ENCODE measurements at places on chromosomes 1 and 21.

GRCh38 chr1:245700631-245701030, 545.8 kb downstream of the KIF26B start:
- DNase-seq: no peak

DNA sequence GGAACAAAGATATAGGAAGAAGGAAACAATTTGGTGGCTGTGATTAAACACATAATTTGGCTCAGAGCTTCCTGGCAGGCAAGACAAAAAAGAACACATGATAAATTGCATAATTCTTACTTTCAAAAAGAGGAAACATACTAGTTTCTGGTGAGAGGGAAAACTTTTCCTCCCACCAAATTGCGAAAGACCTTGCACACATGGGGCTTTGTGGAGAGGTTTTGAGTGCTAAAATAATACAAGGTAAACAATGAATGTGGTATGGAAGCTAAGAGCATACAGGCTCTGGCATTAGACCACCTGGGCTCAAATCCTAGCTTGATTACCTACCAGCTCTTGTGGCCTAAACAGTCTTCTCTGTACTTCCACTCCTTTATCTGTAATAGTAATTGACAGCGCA, 140.2 kb upstream of the HOOK1 start:
- no peak for DNase-seq

DNA sequence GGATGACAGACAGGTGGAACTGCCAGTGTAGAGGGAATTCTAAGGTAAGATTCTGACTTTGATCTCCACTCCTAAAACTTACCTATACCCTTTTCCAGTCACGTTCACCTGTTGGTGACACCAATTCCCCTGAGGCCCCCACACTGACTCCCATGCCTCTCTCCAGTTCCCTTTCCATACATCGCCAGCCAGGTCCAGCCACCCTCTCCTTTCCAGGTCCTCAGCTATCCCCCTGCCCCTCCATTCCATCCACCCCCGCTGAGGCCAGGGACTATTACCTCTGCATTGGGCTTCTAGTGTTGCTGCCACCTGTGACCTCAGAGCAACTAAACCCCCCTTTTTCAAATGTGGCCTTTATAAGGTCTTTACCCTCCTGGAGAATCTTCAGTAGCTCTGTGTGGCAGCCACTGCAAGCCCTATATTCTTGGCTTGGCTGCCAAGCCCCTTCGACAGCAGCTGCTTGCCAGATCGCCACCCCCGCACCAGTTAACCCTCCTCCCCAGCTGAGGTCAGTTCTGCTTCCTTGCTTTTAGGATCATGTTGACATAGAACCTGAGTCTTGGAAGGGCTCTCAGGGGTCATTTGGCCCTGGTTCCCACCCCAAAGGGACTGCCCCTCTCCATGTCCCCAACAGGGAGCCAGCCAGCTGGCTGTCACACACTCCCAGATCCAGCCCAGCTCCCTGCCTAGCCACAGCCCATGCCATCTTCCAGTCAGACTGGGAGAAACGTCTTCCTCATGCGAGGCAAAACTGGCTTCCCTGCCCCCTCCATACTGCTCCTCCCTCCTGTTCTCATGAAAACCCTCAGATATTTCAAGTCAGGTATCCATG, 14.7 kb downstream of the CSF1 start:
- DNase-seq: no peak

DNA sequence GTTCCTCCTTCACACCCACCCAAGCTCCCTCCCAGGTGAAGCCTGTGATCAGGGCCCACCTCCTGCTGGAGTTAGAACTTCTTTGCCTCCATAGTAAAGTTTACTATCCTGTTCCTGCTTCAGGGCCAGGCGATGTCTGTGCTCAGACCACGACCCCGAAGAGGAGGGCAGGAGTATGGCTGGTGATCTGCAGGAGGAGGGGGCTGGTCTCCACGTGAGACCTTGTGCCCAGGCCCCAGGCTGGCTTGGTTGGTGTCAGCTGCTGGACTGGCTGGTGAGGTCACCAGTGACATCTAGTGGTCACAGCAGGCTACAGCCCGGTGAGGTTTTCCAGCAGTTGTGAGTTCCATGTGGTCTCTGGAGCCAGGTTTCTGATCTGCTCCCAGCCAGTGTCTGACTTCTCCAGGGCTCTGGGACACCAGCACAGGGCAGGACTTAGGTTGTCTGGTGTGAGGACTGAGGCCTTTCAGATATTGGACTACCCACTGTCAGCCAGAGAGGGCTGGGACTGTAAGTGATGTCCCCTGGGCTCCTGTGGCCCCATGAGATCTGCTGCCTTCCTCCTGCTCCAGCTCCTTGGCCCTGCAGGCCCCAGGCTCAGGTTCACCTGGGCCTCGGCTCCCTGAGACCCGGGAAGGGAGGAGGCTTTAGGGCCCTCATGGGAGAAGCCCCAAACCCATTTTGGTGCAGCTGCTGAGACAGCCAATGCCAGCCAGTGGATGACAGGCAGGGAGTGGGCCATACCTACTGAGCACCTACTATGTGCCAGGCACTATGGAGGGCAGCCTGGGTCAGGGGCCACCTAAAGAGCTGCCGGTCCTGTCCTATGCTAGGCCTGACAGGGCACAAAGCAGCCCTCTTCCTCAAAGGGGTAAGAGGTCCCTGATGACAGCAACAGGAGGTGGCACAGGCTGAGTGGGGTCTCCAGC, 6.0 kb upstream of the UBL4B start:
- peak; percentile 71 for DNase-seq

DNA sequence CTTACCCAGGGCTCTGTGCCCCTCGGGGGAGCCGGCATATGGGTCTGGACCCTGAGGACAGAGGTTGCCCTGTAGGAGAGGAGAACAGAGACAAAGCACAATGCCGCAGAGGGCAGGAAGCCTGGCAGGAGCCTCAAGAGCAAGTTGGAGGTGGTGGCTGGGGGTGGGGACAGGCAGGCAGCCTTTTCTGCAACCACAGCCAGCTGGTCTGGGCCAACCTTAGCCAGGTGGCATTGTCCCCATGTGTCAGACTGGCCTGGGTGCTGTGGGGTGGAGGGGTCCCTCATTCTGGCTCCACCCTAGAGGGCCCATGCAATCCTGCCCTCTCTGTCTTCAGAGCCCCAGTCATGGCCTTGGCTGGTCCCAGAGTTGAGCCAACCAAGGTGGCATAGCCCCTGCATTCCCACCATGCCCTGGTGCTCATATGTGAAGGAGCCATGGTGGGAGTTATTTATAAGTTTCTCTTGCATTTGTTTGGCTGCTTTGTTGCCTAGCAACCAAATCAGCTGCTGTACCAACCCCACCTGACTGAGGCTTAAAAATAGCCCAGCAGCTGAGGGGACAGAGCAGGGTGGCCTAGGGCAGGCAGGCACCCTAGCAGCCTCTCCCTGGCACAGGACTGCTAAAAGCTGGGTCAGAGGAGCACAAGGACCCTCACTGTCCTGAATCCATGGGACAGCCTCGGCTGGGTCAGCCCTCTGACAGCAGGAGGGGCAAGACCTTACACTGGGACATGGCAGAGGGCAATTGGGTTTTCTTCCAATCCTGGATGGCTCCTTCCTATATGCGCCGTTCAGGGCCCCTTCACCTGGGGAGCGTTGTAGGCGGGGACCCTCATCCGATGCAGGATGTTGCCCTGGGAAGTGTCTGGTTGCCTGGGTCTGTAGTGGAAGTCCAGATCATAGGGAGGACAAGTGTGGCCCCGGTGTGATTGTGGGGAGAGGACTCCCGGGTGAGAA, 19.5 kb downstream of the MAP7D1 start:
- DNase-seq: no peak

DNA sequence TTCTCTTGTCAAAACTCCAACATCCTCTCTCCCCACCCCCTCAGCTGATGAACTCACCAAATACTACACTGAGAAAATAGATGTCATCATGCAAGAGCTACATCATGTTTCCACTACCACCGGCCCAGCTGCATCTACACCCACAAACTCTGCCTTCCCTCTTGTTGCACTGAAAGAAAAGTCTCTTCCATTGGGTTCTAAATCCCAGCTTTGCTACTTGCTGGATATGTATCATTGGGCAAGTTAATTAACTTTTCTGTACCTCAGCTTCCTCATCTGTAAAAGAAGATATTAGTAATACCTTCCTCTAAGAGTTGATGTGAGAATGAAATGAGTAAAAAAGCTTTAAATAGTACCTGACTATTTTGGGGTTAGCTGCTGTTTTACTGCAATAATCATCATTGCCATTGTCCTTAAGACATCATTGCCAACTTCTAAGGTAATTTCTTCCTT, 108.6 kb downstream of the OLFML2B start:
- no peak for DNase-seq

- no peak for DNase-seq
These were observed 252.6 kb downstream of the GPR52 start for GRCh38 chr1:174700314-174700713.

DNA sequence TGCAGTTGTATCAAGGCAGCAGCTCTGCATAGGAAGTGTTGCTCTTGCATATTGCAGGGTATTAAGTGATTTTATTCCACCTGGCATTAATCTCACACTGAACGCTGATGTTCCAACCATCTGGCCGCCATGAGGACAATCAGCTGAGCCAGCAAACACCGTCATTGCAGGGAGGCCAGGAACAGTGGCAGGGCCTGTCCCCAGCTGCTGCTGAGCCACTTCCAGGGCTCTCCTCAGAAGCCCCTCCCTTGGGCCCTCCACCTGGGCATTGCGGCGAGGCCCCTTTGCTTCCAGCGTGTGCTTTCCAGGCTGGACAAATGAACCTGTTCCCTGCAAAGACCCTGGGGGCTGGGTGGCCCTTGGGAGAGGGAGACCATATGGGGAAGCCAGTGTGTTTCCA, 171.6 kb upstream of the C1orf174 start:
- no peak for DNase-seq

DNA sequence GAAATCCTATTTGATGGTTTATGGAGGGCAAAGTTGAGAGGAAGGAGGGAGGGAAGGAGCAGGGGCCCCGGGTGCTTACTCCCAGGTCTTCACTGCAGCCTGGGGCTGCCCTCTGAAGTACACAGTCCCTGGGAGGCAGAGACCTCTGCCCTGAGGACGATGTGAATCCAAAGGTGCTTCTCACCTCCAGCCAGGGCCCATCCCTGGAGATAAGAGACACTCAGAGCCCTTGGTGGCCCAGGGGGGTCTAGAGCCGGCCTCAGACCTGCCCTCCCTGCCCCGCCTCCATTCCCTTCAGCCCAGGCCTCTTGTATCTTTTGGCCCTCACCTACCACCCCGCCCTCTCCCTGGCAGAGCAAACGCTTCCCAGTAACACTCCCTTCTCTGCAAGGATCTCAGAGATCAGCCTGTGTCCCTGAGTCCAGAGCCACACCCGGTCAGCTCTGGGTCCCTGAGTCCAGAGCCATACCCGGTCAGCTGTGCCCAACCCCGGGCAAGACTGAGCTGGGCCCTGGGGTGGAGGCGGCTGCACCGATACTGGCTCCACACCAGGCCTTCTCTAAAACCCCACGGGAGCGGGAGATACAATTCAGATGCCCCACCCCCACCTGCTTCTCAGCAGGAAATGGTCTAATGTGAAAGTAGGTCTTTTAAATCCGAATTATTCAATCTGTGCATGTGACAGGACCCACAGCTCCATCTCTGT, 3.6 kb upstream of the GNB1 start:
- DNase-seq: peak; percentile 67

GRCh38 chr1:4756851-4757580, 102.6 kb downstream of the AJAP1 start:
- no peak for DNase-seq

- DNase-seq: no peak
These were observed 6.6 kb upstream of the PDE9A start for GRCh38 chr21:42646836-42647235.

GRCh38 chr21:28758042-28758882, 234.4 kb downstream of the LTN1 start:
- DNase-seq: no peak

DNA sequence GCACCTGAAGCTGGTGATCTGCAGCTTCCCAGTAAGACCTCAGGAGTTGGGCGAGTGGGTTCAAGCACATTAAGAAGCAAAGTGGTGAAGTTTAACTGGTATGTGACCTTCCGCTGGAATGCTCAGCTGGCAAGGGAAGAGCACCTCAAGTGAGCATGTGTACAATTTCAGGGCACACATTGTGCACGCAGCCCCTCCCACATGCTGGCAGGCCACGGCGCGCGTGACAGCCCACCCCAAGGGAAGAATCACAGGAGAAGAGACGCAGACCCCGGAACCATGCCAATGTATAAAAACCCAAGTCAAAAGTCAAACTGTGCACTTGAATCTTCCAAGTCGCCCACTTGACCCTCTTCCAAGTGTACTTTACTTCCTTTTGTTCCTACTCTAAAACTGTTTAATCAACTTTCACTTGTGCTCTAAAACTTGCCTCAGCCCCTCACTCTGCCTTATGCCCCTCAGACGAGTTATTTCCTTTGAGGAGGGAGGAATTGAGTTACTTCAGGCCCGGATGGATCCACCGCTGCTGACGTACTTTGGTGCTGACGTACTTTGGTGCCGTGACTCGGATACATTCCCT, 20.0 kb downstream of the LRRC3 start:
- DNase-seq: no peak

DNA sequence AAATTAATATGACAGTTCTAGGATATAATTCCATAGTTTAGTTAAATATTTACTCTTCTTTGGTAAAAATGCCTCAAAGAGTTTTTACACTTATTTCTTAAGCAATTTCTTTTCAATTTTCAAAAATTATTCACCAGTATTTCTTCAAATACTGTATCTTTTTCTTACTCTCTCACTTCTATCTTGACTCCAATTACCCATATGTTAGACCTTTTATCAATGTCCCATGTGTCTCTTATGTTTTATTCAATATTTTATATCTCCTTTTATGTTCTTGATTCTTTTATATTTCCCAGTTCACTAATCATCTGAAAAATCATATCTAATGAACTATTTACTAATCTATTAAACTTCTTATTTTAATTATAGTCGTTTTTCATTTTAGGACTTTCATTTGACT, 11.5 kb upstream of the LRIF1 start:
- DNase-seq: no peak

- DNase-seq: no peak
These were observed 2.0 kb downstream of the HNRNPU start for GRCh38 chr1:244862354-244862698.

DNA sequence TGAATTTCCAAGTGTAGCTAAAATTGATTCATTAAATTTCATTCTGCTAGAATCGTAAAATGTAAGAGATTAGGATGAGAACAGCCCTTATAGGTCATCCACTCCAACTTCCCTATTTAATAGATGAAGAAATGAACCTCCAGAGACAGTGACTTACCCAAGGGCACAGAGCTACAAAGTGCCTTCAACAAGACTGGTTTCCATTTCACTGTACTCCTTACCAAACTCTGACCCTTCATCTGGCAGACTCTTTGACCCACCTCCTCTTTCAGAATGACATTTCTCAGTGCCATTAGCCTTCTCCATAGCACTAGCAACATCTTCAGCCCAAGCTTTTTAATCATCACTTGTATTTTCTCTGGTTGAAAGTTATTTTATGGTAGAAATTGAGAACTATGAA, 161.3 kb downstream of the NEK7 start:
- no peak for DNase-seq

DNA sequence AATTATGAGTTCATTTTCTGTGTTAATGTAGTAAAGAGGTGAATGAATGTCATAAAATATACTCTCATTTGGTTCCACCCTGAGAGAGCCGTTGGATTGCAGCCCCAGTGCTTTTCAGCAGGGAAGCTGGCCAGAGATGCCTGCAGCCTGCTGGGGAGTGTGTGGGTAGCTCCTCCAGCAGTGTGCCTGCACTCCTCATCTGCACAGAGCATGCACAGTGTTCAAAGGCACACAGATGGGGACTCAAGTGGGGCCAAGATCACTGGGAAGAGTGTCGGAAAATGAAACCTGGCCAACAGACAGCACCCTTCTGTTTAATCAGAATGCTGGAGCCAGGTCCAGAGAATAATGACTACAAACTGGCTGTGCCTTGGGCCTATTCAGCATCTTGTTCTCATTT, 206.8 kb downstream of the ST6GALNAC3 start:
- DNase-seq: no peak

- DNase-seq: no peak
These were observed 8.3 kb upstream of the CR1 start for GRCh38 chr1:207487636-207488035.

GRCh38 chr1:198563583-198563982, 23.1 kb upstream of the ATP6V1G3 start:
- no peak for DNase-seq
